Retinal pigment epithelial cell (primary cell): ENCODE measurements at places on chromosomes 5 and 9.

GRCh38 chr5:7622498-7622897, 226.6 kb downstream of the ADCY2 start:
- no peak for DNase-seq

GRCh38 chr9:116223926-116224325, 70.3 kb downstream of the PAPPA start:
- DNase-seq = no peak

DNA sequence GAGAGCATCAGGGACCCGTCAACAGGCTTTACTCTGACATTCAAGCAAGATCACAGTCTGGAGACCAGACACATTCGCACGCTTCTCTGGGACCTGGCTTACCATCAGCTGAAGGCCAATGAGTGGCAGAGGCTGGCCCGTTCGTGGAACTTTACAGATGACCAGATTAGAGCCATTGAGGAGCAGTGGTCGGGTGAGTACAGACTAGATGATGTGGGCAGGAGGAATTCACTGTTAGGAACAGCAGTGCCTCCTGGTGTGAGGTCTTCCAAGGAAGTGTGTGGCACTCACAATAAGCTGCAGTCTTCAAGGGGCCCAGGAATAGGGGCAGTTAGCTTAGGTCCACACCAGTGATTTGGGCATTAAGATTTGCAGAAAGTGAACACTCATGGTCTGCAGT, 50.4 kb downstream of the POC5 start:
- no peak for DNase-seq

- DNase-seq = no peak
Observed at GRCh38 chr5:170527991-170528390, 24.2 kb downstream of the KCNIP1 start.

- DNase-seq = no peak
Observed at GRCh38 chr5:169607882-169608281, 24.3 kb downstream of the SPDL1 start.

GRCh38 chr5:58087123-58087522, 372.8 kb downstream of the PLK2 start:
- DNase-seq = no peak

DNA sequence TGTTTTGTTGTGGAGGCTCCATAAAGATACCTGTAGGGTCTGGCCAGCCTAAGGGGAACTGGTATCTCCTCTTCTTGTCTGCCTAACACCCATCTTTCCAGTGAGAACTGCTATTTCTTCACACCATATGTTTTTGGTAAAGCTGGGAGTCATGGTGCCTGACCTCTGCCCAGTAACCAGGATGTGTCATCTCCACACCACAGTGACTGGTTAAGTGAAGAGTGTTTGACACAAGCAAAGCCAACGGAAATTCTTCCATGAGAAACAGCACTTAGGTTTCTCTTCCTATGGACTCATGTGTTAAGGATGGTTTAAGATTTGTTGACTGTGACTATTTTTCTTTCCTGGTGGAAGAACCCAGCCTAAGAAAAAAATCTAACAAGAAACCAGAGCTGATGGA, 111.5 kb downstream of the HTR4 start:
- no peak for DNase-seq

GRCh38 chr9:103700195-103700962, 393.7 kb upstream of the SMC2 start:
- no peak for DNase-seq
